ENCODE measurements at places on chromosomes 4 and X.

DNA sequence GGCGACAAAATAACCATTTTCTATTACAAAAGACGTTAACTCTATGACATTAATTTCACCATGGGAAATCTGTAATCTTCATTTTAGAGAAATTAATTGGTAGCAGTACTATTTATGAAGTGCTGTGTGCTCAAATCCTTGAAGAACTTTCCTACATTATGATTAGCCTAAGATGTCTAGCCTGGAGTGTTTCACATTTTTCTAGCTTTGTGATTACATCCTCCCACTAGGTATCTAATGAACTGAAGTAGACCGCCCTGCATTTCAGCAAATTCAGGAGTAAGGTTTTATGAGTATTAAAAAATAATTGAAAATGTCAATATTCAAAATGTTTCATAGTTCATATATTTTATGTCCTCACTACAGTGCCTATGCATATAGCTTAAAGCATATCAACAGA lies 713.1 kb downstream of the CCSER1 start:
- DNase-seq, result no peak

DNA sequence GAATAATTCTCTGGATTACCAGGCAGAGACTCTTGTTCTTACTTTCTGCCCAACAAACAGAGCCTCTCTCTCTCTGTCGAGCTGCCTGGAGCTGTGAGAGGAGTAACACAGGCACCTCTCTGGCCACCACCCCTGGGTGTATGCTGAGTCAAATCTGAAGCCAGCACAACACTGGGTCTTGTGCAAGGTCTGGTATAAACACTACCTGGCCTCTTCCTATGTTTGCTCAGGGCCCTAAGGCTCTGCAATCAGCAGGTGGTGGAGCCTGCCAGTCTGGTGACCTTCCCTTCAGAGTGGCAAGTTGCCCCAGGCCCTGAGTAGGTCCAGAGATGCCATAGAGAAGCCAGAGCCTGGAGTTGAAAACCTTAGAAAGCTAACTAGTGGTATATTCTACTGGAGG lies 139.9 kb downstream of the CPXCR1 start:
- DNase-seq, result no peak

DNA sequence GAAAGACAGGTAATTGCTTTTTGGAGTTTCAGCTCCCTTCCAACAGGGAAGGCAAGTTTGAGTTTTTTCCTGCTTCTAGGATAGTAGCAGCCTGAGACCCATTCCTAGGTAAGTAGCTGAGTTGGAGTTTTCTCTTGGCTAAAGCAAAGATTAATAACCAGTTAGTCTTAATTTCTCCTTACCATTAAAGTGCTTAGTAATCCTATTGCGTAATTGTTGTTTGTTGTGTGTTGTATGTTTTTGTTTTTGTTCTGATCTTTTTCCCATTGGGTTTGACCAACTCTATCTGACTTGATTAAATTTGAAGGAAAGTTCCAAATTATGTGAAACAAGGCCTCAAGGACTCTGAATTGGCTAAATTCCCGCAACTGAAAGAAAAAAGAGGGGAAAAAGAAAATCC lies 83.5 kb downstream of the TBX22 start:
- DNase-seq, result no peak

DNA sequence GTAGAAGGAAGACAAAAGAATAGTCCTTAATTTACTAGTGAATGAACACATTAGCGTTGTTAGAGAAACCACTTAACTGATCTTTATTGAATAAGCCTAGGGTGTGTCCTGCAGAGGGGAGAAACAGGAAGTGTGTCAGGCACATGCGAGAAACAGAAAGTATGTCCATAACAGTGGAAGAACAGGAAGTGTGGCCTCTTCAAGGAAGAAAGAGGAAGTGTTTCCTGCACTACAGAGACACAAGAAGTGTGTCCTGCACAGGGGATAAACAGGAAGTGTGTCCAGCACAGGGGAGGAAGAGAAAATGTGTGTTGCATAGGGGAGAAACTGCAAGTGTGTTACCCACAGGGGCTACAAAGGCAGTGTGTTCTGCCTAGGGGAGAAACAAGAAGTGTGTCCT lies 539.6 kb upstream of the PRKX start:
- DNase-seq, result no peak

- no peak for DNase-seq
These were observed 76.7 kb upstream of the NDST3 start for GRCh38 chr4:117957571-117957970.

DNA sequence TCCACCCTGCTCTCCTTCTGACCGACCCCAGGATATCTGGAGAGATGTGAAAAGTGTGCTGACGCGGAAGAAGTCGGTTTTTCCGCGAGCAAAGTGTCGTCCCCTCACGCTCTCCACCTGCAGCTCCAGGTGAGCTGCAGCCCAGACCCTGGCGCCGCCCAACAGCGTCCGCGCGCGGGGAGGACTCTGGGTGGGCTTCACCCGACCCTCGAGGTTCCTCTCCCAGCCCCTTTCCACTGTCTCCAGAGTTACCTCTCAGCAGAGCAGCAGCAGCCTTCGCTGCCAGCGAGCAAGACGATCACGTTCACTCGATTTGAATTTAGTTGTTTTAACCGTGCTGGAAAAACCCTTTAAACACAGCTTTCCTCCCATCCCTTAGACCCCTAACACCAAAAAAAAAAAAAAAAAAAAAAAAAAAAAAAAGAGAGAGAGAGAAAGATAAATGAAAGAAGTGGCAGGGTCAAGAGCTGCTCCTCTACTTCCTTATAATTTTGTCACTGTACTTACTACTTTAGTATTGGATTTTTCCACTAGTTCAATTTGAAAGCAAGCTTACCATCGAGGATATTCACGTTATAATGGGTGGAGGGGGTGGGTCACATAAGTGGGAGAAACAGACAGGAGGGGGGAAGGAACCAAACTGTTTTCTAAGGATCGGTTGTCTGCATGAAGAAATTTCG lies 758 bp upstream of the NR3C2 start:
- DNase-seq, result no peak

GRCh38 chr4:1741208-1741607 lies 19.9 kb downstream of the TACC3 start:
- DNase-seq, result no peak

DNA sequence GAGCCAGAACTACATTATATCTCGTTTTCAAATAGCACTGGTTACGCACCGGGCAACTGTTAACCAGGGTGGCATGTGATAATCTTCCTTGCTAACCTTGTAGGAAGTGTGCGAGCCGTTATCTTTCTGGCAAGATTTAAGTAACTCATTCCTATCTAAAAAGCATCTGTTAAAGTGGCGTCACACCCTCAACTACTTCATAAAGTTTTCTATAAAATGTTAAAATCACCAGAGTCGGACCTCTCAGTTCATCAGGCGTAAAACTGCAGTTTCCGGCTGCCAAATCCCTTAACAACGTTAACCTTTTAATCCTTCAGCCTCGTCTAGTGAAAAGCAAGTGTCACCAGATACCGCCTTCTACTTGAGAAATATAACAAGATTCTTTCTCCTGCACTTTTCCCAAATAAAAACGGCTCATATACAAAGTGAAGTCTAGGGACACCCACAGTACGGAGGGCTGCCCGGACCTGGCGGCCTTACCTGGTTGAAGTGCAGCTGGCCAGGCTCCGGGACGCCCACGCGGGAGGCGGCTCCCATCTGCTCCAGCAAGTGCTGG lies 1.2 kb downstream of the SLC39A8 start:
- DNase-seq, result no peak

All from activated CD8-positive, alpha-beta memory T cell treated with anti-CD3 and anti-CD28 coated beads for 1 hour (primary cell).